ENCODE measurements at places on chromosomes 11 and 22. TPM values are rescaled to one million over a fixed set of nuclear protein-coding genes. Genes with fewer than 3 reads are reported as not detected.

The DERL3 gene
- total RNA-seq: not detected

The LAYN gene
- total RNA-seq: not detected

The DNAJB7 gene
- total RNA-seq: not detected

The SRSF8 gene
- 55.6 TPM for total RNA-seq

The CCDC188 gene
- 0.93 TPM for total RNA-seq

The SEC14L6 gene
- total RNA-seq: not detected
